Coronary artery (tissue), 2 donors: ENCODE measurements at places on chromosomes 12 and 14.

DNA sequence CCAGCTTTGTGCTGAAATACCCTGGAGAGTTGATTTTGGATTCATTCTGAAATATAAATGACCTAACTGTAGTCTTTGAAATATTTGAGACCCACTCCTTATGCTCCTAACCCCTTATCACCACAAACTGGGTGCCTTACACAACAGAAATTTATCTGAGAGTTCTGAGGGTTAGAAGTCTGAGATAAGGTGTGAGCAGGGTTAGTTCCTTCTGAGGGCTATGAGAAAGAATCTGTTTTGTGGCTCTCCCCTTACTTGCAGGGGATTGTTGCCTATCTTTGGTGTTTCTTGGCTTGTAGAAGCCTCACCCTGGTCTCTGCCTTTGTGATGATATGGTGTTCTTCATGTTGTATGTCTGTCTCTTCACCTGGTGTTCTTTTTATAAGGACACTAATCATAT, 91.7 kb downstream of the DERA start:
- no peak for DNase-seq

DNA sequence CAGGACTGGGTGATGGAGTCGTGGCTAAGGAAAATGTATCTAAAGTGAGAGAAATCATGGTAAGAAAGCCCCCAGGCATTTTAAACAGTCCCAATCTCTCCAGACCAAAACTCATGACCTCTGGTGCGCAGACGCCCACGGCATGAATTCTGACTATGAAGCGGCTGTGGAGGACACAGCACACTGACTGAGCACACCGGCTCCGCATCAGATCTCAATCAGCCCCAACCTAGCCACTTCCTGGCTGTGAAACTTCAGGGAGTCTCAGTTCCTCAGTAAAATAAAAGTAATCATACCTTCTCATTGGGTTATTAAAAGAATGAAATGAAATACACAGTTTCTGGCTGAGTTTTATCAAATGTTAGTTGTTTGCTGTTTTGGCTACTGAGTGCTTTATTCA, 38.7 kb downstream of the SETD3 start:
- DNase-seq: no peak

- peak; percentile 79 for DNase-seq
These were observed 30.0 kb downstream of the DGLUCY start for GRCh38 chr14:91143862-91144261.

- DNase-seq: no peak
These were observed 280.6 kb upstream of the PWP1 start for GRCh38 chr12:107404981-107405380.

DNA sequence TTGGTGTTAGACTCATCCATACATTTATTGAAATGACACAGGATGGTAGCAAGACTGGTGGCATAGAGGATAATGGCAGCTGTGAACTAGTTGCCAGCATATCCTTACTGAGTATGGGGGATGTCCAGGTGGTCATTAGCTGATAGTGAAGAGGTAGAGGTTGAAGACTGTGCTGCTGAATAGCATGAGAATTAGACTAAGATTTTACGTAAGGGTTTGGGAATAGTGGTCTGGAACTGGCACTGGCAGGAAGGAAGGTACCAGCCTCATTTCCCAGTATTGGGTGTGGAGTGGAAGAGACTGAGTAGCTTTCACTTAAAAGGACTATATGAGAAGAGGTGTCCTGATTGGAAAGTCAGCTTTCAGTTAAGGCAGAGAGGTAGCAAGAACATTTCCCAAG, 6.5 kb downstream of the ERC1 start:
- no peak for DNase-seq

DNA sequence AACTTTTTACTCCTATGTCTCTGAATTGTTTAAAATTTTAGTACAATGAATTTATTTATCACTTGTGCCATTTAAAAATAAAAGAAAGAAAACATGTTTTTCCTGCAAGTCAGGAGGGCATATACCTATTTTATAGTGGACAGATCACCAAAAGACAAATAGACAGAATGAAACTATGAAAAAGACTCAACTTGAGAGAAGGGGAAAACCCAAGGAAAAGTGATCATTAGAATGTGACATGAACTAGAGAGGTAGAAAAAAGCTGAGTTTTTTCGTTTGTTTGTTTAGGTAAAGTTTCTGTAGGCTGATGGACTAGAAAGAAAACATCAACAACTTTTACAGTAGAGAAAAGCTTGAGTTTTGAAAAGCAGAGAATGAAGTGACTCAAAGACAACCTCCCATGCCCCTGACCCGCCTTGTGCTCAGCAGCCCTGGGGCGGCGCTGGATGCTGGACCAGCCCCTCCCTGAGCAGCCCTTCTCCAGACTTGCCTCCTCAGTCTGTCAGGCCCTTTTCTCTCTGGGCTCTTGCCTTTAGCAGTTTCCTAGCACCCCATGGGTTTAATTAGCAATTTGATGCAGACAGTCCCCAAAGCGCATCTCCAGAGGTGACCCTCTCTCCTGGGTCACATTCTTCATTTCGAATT, 95.1 kb upstream of the ARID2 start:
- DNase-seq: no peak

GRCh38 chr14:71181215-71182003, 274.1 kb downstream of the PCNX1 start:
- no peak for DNase-seq

DNA sequence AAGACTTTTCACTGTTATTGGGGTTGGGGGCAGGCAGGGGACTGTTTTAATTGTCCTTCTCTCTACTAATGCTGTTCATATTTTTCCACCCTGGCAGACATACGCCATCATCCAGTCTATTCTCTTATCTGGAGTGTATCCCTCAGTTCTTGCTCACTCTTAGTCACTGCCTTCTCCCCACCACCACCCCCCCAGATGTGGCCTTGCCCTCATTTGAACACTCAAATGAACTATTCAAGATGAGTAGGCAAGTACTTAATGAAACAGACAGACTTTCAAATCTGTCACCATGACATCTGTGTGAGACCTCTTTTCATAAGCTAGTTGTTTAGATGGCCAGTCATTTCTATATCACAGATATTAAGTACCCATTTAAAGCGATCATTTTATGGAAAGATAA, 10.1 kb downstream of the NUDT4 start:
- DNase-seq: no peak

GRCh38 chr12:3005736-3006135, 46.5 kb downstream of the TEAD4 start:
- no peak for DNase-seq
